ENCODE measurements at places on chromosomes 4 and X. TPM values are rescaled to one million over a fixed set of nuclear protein-coding genes. Genes with fewer than 3 reads are reported as not detected.

GRCh38 chrX:33149580-33149979 lies 61.8 kb downstream of the DMD start:
- no peak for DNase-seq
- no peaks in the 10 kb centered on the region for H3K36me3 ChIP-seq
- no peak overlapping the region for H3K27ac ChIP-seq
- H3K4me3 ChIP-seq = no peak overlapping the region
- H3K4me1 ChIP-seq = peaks cover 7% of the 10 kb centered on the region

DNA sequence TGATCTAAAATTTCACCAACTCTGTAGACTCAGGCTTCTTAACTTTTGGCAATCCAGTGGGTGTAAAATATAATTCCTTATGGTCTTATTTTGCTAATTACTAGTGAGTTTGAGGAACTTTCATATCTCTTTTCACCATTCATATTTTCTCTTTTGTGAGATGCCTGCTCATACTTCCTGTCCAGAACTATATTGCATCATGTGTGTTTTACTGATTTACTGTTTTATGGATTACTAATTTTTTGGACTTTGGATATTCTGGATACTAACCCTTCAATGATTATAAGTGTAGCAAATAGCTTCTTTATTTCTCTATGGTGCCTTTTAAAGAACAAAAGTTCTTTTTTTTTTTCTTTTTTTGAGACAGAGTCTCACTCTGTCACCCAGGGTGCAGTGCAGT lies 20.6 kb downstream of the GSX2 start:
- H3K4me1 ChIP-seq = peaks cover 6% of the 10 kb centered on the region
- DNase-seq = no peak
- no peaks in the 10 kb centered on the region for H3K27me3 ChIP-seq

DNA sequence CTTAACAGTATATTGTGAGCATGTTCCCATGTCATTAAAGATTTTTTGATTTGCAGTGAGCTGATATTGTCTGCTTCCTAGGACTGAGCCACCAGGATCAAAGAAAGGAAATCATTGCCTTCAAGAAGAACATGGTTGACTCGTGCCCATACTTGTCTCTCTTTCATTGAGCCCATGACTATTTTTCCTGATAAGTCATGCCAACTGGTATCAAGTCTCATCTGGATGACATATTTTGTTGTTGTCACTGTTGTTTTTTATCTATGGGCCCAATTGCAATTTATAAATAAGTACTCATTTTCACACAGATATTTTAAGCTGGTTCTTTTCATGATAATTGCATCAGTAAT lies 10.2 kb upstream of the RHOH start:
- no peak for DNase-seq
- H3K4me3 ChIP-seq = no peak overlapping the region
- H3K36me3 ChIP-seq = no peaks in the 10 kb centered on the region
- H3K27me3 ChIP-seq = no peaks in the 10 kb centered on the region
- H3K27ac ChIP-seq = no peak overlapping the region

- no peak overlapping the region for H3K27ac ChIP-seq
- no peaks in the 10 kb centered on the region for H3K4me1 ChIP-seq
- no peak overlapping the region for H3K4me3 ChIP-seq
- H3K36me3 ChIP-seq = no peaks in the 10 kb centered on the region
Observed at GRCh38 chrX:136735601-136736000, 45.1 kb downstream of the ARHGEF6 start.

GRCh38 chr4:8656185-8656517 lies 63.6 kb downstream of the CPZ start:
- no peak overlapping the region for H3K27ac ChIP-seq
- no peak for DNase-seq
- no peaks in the 10 kb centered on the region for H3K27me3 ChIP-seq
- no peaks in the 10 kb centered on the region for H3K4me1 ChIP-seq
- H3K4me3 ChIP-seq = no peak overlapping the region

DNA sequence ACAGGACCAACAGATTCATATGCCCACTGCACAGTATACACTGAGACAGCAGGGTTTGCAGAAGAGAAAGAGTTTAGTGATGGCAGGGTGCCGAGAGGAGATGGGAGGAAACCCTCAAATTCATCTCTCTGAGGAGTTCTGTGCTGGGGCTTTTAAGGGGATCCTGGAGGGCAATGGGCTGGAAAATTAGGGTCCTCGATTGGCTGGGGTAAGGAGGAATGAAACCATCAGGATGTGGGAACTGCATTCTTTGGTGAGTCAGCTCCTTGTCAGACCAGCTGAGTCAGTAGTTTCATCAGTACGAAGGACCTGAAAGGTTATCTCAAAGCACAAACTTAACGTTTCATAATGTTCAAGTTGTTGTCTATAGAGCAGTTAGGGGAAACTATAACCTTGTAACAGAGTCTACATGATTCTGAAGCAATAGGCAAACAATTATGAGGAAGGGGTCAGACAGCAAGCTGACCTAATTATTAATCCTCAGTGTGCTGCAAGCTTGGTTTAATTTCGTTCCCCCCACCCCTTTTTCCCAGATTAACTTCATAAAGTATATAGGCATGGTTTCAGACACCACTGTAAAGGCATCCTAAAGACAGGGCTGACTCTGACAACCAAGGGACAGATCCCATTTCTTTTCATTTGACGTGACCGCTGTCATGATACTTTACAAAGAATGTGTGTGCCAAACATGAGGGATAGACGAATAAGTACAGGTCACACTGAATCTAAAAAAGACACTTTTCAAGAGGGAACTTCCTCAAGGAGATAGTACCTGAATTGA lies 1.5 kb upstream of the MSMO1 start:
- peaks cover 25% of the 10 kb centered on the region for H3K4me1 ChIP-seq
- H3K36me3 ChIP-seq = peaks cover 10% of the 10 kb centered on the region
- peak overlapping the region; percentile 96 for H3K27ac ChIP-seq
- no peaks in the 10 kb centered on the region for H3K27me3 ChIP-seq
- peak overlapping the region; percentile 68 for H3K4me3 ChIP-seq
- peak; percentile 61 for DNase-seq

DNA sequence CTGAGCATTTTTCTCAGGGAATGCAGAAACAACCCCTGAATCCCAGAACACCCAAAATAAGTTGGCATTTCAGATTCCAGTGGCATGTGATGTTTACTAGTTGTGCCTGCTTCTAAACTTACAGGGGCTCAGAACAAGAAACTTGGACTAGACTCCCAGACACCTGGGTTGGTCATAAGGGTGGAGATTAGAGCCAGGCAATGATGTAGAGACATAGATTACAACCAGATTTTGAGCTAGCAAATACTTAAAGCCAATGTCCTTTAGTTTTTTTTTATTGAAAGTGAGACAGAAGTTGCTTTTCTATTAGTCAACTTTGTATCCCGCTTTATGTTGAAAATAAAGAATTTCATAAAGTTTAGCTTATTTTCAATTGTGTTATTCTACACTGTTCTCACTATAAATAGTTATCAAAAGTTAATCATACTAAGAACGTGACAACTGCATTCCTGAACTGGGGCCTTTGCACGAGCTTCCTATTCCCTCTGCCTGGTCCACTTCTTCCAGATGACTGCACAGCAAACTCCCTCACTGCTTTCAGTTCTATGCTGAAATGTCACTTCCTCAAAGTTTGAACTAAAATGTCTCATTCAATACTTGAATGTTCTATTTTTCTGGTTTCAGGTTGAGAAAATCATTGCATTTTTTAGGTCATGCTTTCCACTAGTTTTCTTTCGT lies 224.7 kb upstream of the PPP1R2C start:
- DNase-seq = no peak
- H3K4me3 ChIP-seq = no peak overlapping the region
- no peaks in the 10 kb centered on the region for H3K36me3 ChIP-seq
- H3K27ac ChIP-seq = no peak overlapping the region

DNA sequence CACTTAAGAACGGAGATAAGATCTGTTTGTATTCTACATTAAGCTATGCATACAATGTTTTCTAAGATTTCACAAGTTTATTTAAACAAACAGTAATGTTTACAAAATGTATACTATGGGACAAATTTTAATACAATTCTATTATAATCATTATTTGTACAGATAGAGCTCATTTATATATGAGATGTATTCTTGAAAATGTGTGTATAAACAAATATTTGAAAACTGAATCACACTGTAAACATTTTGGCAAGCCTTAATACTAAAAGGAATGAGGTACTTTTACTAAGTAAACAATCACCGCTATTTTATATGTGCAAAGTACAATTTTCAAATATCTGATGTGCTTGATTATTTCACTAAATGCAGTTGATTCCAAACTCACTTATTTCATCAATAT lies 119.2 kb upstream of the MAB21L2 start:
- no peak overlapping the region for H3K4me3 ChIP-seq
- no peak overlapping the region for H3K27ac ChIP-seq
- no peaks in the 10 kb centered on the region for H3K27me3 ChIP-seq
- H3K4me1 ChIP-seq = no peaks in the 10 kb centered on the region
- H3K36me3 ChIP-seq = no peaks in the 10 kb centered on the region
- no peak for DNase-seq

DNA sequence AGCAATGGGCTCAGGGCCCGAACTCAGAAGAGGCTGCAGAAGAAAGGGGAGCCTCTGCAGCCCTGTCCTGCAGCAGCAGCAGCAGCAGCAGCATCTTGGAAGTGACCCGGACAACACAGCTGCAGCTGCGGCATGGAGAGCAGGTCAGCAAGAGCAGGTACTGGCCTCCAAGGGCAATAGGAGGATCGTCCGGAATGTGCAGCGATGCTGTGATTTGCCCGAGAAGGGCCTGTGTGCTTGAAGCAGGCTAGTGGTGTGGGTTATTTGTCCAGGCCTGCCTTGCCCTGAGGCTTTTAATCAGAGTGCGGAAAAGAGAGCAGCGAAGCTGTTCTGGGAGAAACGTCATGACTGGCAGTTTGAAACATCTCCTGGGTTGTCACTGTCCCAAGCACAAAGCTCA lies 126.0 kb downstream of the F11 start:
- H3K36me3 ChIP-seq = no peaks in the 10 kb centered on the region
- no peak for DNase-seq
- no peak overlapping the region for H3K27ac ChIP-seq
- peaks cover 11% of the 10 kb centered on the region for H3K4me1 ChIP-seq
- no peak overlapping the region for H3K4me3 ChIP-seq
- no peaks in the 10 kb centered on the region for H3K27me3 ChIP-seq

GRCh38 chr4:13888112-13888511 lies 260.6 kb upstream of the BOD1L1 start:
- H3K27ac ChIP-seq = no peak overlapping the region
- no peak overlapping the region for H3K4me3 ChIP-seq
- no peaks in the 10 kb centered on the region for H3K36me3 ChIP-seq
- no peaks in the 10 kb centered on the region for H3K27me3 ChIP-seq

GRCh38 chr4:123596805-123597204 lies 200.2 kb downstream of the SPRY1 start:
- DNase-seq = no peak
- H3K27me3 ChIP-seq = no peaks in the 10 kb centered on the region
- H3K4me3 ChIP-seq = no peak overlapping the region
- H3K36me3 ChIP-seq = no peaks in the 10 kb centered on the region
- H3K27ac ChIP-seq = no peak overlapping the region

DNA sequence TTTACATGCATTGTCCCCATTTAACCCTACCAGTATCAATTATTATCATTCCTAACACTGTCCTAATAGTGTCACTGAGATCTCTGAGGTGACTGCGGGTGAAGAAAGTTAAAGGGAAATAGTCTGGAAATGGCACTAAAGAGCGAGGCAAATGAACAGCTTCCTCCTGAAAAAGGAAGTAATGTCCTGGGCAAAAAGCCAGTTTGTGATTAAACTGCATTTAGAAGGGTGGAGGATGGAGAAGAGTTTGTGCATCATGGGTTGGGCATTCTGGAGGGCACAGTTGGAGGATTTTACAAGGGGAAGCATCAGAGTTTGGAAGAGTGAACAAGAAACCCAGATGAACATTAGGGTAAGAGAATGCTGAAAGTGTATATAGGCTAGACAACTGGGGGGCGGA lies 60.5 kb upstream of the SLC25A4 start:
- H3K36me3 ChIP-seq = no peaks in the 10 kb centered on the region
- DNase-seq = no peak
- peaks cover 50% of the 10 kb centered on the region for H3K4me1 ChIP-seq
- H3K27me3 ChIP-seq = no peaks in the 10 kb centered on the region
- H3K27ac ChIP-seq = no peak overlapping the region

- H3K27me3 ChIP-seq = no peaks in the 10 kb centered on the region
- H3K36me3 ChIP-seq = peaks cover 18% of the 10 kb centered on the region
- peaks cover 21% of the 10 kb centered on the region for H3K4me1 ChIP-seq
- peak overlapping the region; percentile 47 for H3K27ac ChIP-seq
Observed at GRCh38 chr4:187780070-187780469, 215.5 kb upstream of the ZFP42 start.

GRCh38 chr4:92714640-92715039 lies 410.9 kb downstream of the GRID2 start:
- H3K4me3 ChIP-seq = no peak overlapping the region
- H3K36me3 ChIP-seq = no peaks in the 10 kb centered on the region
- H3K4me1 ChIP-seq = peaks cover 14% of the 10 kb centered on the region
- no peak overlapping the region for H3K27ac ChIP-seq
- DNase-seq = peak; percentile 27

- peaks cover 27% of the 10 kb centered on the region for H3K36me3 ChIP-seq
- H3K27me3 ChIP-seq = no peaks in the 10 kb centered on the region
- H3K4me3 ChIP-seq = no peak overlapping the region
- DNase-seq = peak; percentile 83
Observed at GRCh38 chr4:150960818-150961217, 54.3 kb downstream of the LRBA start.

GRCh38 chr4:148240241-148240640 lies 202.0 kb downstream of the NR3C2 start:
- DNase-seq = no peak
- no peaks in the 10 kb centered on the region for H3K36me3 ChIP-seq
- no peak overlapping the region for H3K27ac ChIP-seq
- H3K4me1 ChIP-seq = no peaks in the 10 kb centered on the region
- H3K27me3 ChIP-seq = no peaks in the 10 kb centered on the region

The EOLA2 gene
- 25.1 TPM for total RNA-seq

The ERVMER34-1 gene
- 30.9 TPM for total RNA-seq

The GPC3 gene
- 61.2 TPM for total RNA-seq

The AKAP4 gene
- not detected for total RNA-seq

All from GM23338 (cell line).